ENCODE measurements at places on chromosomes 6 and 20. TPM values are rescaled to one million over a fixed set of nuclear protein-coding genes. Genes with fewer than 3 reads are reported as not detected.

Gene C6orf52
- 1.7 TPM for total RNA-seq

Gene ZNF831
- 0.05 TPM for total RNA-seq

GRCh38 chr6:155832596-155832995, 377.0 kb upstream of the NOX3 start:
- no peak for DNase-seq

GRCh38 chr20:60116128-60116909, 158.1 kb downstream of the CDH26 start:
- no peak for DNase-seq

- peak; percentile 59 for DNase-seq
Measured at GRCh38 chr20:63096681-63097335, 90.0 kb upstream of the BHLHE23 start.

- no peak for DNase-seq
Measured at GRCh38 chr6:22248513-22249308, 48.1 kb downstream of the PRL start.

DNA sequence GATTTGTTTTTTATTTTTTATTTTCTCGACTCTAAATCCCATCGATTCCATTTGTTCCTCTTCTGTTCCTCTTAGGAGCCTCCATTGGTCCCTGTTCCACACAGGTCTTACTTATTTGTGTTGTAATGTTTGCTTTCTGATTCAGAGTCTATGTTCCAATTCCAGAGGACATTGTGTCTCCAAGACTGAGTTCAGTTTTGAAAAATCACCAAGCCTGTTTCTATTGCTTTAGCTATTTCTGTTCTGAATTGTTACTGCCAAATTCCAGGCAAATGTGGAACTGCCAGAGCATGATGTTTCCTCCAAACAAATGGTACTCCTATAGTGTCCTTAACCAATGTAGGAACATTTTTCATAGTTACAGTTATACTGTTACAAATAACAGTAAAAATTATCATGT, 270.9 kb upstream of the SPTLC3 start:
- DNase-seq, result no peak

DNA sequence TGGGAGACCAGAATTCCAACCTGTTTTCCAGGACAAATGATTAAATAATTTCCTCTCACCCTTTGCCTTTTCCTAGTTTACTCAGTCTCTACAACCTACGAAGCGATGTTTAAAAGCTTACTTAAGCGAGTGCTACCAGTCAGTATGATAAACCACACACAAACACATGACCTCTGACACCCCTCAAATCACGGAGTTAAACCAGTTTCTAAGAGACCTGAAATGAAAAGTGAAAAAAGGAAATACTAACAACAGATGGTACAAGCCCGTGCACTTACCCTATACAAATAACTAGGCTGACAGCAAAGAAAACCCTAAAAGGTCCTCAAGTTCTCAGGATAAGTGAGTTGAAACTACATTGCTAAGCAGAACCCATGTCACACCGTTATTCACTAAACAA, 7.7 kb downstream of the TNFRSF21 start:
- DNase-seq, result no peak

DNA sequence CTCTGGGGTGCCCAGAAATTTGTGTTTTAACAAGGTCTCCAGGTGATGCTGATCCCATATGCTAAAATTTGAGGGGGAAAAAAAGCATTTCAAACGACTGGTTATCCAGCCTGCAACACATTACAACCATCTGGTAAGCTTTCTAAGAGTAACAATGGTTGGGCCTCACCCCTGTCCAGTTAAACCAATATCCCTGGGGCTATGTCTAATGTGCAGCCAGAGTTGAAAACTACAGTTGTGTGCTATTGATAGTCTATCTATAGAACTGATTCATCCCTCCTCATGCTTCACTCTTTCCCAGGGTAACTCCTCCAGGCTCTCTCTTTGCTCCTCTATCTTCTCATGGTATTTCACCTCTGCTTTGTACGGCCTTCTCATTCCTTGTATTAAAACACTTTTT, 458.3 kb downstream of the MMUT start:
- DNase-seq, result no peak

DNA sequence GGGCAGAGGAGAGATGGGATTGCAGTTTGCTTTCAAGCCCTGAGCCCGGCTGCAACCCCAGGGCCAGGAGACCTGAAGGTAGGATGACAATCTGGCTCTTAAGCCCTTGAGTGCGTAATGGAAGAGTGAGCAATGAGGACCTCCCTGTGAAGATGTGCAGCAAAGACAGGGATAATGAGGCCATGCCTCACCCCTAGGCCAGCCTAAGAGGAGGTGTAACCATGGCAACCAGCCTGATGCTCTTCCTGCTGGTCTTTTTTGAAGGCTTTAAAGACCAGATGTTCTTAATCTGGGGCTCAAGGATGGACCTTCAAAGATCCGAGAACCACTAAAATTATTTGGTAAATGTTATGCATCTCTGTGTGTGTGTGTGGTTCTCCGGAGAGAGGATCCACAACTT, 8.2 kb downstream of the ARHGAP40 start:
- no peak for DNase-seq

Data from cardiac septum (tissue), 1 donor.